ENCODE measurements at places on chromosomes 16 and 17. TPM values are rescaled to one million over a fixed set of nuclear protein-coding genes. Genes with fewer than 3 reads are reported as not detected.

- H3K27me3 ChIP-seq, result peaks cover 36% of the 10 kb centered on the region
- H3K36me3 ChIP-seq, result no peaks in the 10 kb centered on the region
- no peak overlapping the region for H3K4me3 ChIP-seq
- no peak for DNase-seq
- H3K4me1 ChIP-seq, result no peaks in the 10 kb centered on the region
Measured at GRCh38 chr16:87620201-87620495, 17.8 kb downstream of the JPH3 start.

DNA sequence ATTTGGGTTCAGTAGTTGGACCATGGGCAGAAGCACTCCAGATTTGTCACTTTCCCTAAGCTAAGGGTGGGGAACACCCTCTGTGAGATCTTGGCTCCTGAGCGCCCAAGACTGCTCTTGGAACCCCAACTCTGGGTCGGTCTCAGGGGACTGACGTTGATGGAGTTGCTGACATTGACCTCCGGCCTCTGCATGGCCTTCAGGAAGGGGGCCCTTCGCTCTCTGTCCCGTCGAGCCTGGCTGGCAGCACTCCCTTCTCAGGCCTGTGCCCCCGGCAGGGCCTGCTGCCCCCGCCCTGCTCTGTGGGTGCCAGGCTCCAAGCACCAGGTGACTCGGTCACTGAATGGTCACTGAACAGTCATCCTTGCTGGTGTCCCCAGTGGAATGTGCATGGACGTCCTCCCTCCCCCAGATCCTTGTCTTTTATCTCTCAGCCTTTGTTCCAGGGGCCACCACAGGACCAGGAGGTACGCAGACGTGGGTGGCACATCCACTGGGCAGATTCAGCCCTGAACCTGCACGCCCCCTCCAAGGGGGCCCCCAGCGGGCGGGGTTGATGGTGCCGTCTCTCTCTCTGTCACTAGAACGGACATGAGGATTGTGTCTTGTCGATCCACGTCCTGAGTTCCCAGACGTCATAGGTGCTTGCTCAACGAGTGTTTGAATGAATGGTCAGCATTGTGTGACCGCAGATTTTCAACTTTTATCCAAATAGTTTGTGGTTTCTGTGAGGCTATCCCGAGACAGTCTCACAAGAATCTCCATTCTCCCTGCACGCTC is 314.5 kb downstream of the SEC14L1 start:
- DNase-seq, result peak; percentile 69
- peaks cover 9% of the 10 kb centered on the region for H3K36me3 ChIP-seq
- H3K27ac ChIP-seq, result peak overlapping the region; percentile 95
- H3K27me3 ChIP-seq, result no peaks in the 10 kb centered on the region
- peak overlapping the region; percentile 91 for H3K4me3 ChIP-seq
- H3K4me1 ChIP-seq, result peaks cover 82% of the 10 kb centered on the region

DNA sequence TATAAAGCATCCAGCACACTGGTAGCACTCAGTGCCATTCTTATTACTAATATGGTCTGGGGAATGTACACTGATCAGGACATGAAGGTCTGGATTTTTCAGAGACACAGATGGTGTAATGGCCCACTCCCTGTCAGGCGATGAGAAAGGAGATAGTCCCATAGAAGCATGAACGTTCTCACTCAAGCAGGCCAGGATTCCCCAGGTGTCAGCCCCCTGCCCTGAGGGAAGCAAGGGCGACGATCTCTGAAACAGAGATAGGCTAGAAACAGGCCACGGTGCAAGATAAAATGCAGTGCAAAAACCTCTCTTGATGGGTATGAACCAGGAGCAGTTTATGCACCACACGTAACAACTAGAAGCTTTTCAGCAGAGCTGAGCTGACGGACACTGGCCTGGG is 10.6 kb downstream of the PRPSAP1 start:
- no peaks in the 10 kb centered on the region for H3K27me3 ChIP-seq
- H3K36me3 ChIP-seq, result peaks cover 73% of the 10 kb centered on the region
- H3K4me3 ChIP-seq, result no peak overlapping the region
- peaks cover 27% of the 10 kb centered on the region for H3K4me1 ChIP-seq
- no peak for DNase-seq

Gene CCDC200
- polyA plus RNA-seq, result not detected

Gene CASKIN1
- polyA plus RNA-seq, result 2.2 TPM

- H3K36me3 ChIP-seq, result no peaks in the 10 kb centered on the region
- no peak overlapping the region for H3K4me3 ChIP-seq
- DNase-seq, result no peak
- peaks cover 16% of the 10 kb centered on the region for H3K27me3 ChIP-seq
Measured at GRCh38 chr17:27240802-27241155, 53.1 kb upstream of the WSB1 start.

- H3K4me3 ChIP-seq, result no peak overlapping the region
- H3K27me3 ChIP-seq, result no peaks in the 10 kb centered on the region
- no peak for DNase-seq
- H3K27ac ChIP-seq, result peak overlapping the region; percentile 86
Measured at GRCh38 chr17:7243453-7243729, 1.1 kb upstream of the GABARAP start.

Gene ABCA10
- polyA plus RNA-seq, result 0.12 TPM
